ENCODE measurements at places on chromosomes 13 and 19.

GRCh38 chr13:83007226-83007625 is 875.0 kb downstream of the SLITRK1 start:
- no peaks in the 10 kb centered on the region for H3K36me3 ChIP-seq
- H3K4me3 ChIP-seq = no peak overlapping the region
- H3K27ac ChIP-seq = no peak overlapping the region

DNA sequence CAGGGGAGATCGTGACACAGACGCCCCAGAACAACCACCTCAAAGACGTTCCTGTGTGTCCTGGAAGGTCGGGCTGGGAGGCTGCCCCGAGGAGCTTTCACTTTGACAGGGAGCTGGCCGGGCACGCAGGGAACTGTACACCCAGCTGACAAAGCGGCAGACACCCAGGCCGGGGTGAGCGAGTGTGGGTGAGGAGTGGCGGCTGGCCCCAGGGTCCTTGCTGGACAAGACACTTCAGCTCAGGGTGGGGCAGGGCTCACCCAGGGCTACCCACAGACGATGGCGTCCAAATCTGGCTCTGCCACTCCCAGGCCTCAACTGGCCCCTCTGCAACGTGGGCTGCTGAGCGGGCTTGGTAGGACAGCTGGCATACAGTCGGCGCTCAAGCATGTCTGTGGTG is 2.0 kb downstream of the FGF22 start:
- peak overlapping the region; percentile 36 for H3K27ac ChIP-seq
- DNase-seq = no peak
- H3K27me3 ChIP-seq = peaks cover 4% of the 10 kb centered on the region
- no peak overlapping the region for H3K4me3 ChIP-seq

DNA sequence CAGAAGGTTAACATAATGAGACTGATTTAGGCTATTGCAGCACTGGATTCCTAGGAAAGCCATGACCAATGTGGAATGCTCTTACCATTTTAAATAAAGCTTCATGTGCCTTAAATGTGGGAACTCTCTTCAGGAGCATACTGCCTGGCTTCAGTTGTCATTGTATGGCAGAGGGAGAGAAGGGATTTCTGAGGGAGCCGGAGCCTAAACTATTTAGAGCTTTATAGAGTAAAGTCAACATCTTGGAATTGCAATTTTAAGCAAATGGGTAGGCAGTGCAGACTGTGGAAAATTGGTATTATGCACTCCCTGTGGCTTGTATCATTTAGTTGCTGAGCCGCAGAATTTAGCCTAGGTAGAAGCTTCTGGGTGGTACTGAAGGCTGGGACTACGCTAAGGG is 2041.4 kb downstream of the PCDH9 start:
- H3K27me3 ChIP-seq = no peaks in the 10 kb centered on the region
- no peak for DNase-seq
- no peak overlapping the region for H3K27ac ChIP-seq
- H3K4me1 ChIP-seq = no peaks in the 10 kb centered on the region
- no peaks in the 10 kb centered on the region for H3K36me3 ChIP-seq

- no peak for DNase-seq
- peaks cover 5% of the 10 kb centered on the region for H3K36me3 ChIP-seq
- H3K4me1 ChIP-seq = peaks cover 5% of the 10 kb centered on the region
- H3K27ac ChIP-seq = peak overlapping the region; percentile 2
- H3K4me3 ChIP-seq = no peak overlapping the region
Measured at GRCh38 chr13:68176475-68176874, 946.3 kb upstream of the PCDH9 start.

- no peak overlapping the region for H3K27ac ChIP-seq
- H3K4me1 ChIP-seq = no peaks in the 10 kb centered on the region
- no peaks in the 10 kb centered on the region for H3K27me3 ChIP-seq
- DNase-seq = no peak
- no peak overlapping the region for H3K4me3 ChIP-seq
- H3K36me3 ChIP-seq = no peaks in the 10 kb centered on the region
Measured at GRCh38 chr13:64529874-64530485, 2700.2 kb downstream of the PCDH9 start.

GRCh38 chr19:53462861-53463260 is 4.7 kb upstream of the ZNF813 start:
- H3K36me3 ChIP-seq = peaks cover 11% of the 10 kb centered on the region
- DNase-seq = no peak
- no peak overlapping the region for H3K27ac ChIP-seq
- H3K4me1 ChIP-seq = peaks cover 6% of the 10 kb centered on the region
- H3K27me3 ChIP-seq = no peaks in the 10 kb centered on the region
- H3K4me3 ChIP-seq = no peak overlapping the region
